T-cell (primary cell): ENCODE measurements at places on chromosomes 4 and X.

GRCh38 chr4:121380776-121381462 lies at the start of gene QRFPR:
QRFPR (minus strand) TSS chr4:121381018; CDS start chr4:121380647, 371 bp downstream.
- DNase-seq: no peak

DNA sequence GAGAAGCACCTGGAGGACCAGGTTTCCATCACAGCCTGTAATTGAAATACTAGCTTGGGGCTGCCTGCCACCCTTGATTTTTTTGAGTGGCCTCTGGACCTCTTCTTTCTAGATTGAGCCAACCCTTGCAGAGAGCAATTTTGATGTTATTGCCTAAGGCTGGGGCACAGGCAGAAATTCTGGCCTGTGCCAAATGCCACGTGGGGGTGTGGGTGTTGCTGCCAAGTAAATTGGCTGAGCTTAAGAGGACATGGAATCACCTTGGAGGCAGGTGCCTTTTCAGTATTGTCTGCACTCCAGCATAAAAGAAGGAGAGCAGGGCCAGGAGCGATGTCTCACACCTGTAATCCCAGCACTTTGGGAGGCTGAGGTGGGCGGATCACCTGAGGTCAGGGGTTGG lies 286.1 kb upstream of the PRPS2 start:
- DNase-seq: no peak

DNA sequence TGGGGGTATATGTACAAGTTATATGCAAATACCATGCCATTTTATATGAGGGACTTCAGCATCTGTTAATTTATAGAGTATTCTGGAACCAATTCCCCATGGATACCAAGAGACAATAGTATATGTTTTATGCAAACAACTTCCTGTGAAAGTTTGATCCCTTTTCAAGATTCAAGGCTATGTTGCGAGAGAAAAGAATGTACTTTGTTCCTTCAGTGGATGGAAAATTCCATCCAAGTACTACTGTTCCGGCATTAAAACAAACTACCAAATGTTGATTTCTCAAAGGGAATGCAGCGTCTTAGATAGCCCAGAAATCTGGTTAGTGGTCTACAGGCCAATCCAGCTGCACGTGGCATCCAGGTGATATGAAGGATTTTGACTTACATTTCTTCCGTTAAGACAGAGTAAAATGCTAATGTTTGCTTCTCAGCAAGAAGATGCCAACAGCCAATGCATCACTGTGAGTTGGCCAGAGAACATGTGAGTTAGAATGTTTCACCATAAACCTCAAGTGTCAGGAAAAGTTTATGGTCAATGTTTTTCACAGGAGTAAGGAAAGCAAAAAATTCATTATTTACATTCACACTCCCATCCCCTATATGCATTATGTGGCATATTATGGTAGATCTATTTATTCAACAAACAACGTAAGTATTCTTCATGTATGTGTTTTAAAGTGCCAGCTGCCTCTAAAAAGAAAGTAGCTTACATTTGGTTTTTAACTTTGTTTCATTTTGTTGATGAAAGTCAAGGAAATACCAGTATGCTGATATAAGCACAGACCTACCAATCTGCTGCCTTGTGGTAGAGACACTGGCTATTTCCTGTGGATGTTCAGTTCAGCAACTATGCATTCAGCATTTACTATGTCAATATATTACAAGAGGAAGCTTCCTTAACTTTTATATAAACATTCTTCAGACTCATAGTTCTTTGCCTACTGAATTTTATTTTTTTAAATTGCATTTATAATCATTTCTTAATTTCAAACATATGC lies 44.4 kb downstream of the METTL14 start:
- no peak for DNase-seq

DNA sequence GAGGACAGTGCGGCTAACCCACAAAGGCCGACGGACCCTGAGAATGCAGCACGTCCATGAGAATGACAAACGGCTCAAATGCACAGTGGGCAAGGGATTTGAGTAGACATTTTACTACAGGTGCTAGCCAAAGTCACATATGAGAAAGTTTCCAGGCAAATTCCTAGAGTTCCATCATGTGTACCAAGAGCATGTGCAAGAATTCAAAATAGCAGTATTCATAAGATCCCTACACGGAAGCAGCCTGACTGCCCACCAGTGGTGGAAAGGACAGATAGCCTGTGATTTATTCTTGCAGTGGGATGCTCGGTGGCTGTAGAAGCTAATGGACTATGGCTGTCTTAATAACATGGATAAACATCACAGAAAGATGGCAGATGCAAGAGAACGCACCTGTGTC lies 68.0 kb downstream of the RGS12 start:
- DNase-seq: no peak
